ENCODE measurements at places on chromosomes 16 and 17.

DNA sequence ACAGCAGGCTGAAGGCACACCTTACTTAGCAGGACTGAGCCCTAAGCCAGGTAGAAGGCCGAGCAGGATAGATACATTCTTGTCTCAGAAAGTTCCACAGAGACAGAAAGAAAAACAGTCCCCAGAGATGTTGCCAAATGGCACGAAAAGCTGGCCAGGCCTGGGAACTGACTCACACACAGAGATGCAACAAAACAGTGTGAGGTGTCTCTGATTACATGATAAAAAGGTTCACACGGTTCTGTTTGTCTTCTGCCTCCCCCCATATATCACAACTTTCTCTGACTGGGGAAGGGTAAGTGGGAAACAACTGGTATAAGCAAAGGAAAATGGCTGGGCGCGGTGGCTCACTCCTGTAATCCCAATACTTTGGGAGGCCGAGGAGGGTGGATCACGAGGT, 1.7 kb downstream of the WBP2 start:
- no peak for DNase-seq

DNA sequence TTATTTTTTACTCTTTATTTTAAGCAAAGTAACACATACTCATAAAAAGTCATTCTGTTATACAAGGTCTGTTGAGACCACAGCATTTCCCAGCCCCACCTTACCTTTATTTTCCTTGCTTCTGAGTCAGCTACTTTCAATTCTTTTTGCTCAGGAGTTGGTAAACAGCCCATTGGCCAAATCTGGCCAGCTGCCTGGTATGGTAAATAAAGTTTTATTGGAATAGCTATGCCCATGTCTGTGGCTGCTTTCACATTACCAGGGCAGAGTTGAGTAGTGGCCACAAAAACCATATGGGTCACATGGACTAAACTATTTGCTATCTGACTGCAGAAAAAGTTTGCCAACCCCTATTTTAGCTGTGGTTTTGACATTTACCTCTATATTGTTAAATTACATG, 3.4 kb upstream of the NSRP1 start:
- DNase-seq: no peak

DNA sequence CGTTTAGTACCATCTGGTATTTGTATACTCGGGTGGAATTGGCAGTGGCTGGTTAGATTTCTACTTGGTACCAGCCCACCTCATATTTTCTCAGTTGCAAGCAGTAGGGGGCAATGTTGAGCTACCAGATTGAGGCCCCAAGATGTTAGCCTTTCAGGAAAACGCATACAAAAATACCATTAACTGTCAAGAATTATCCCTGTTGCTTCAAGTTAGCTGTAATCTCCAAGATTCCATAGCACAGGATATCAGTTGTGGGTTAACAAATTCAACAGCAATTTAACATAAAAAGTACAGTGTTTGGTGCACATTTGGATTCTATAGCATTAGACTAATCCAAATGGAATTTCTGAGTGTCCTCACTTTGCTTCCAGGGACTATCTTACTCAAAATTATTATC, 188.2 kb downstream of the FTO start:
- DNase-seq: peak; percentile 56

GRCh38 chr17:76140661-76141211, 309 bp downstream of the FOXJ1 start:
- no peak for DNase-seq

DNA sequence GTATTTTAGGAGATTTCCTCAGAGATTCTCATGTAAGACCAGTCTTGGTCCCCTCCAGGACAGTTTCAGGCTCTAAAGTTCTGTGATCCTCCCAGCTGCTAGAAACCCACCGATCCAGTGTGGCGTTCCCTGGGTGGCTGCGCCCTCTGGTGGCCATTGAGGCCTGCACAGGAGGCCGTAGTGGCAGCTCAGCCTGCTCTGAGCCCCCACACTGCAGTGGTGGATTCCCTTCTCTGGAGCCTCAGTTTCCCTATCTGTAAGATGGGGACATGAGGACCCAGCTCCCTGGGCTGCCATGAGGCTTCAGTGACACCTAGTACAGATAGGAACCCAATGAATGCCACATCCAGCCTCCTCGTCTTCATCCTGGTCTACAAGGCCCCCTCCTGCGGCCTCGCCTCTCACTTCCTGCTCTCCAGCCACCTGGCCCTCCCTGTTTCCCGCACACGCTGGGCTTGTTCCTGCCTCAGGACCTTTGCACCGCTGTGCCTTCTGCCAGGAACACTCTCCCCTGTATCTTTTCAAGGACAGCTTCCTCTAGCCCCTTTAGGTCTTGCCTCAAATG, 16.5 kb downstream of the CCDC102A start:
- peak; percentile 87 for DNase-seq

DNA sequence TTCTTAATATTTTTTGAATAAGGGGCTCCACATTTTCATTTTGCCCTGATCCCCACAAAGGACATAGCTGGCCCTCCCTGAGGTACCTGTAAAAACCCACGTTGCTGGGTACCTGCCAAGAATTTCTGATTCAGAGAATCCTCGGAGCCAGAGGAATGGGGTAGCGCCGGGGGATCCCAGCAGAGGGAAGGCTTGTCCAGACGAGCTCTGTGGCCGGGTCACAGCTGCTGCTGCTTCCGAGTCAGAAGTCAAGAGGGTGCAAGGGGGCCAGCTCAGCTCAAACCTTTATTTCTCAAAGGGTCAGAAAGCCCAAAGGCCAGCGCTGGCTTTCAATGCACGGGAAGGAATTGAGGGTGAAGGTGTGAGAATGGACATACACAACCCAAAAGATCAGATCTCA, 68.9 kb upstream of the SDK2 start:
- DNase-seq: no peak

DNA sequence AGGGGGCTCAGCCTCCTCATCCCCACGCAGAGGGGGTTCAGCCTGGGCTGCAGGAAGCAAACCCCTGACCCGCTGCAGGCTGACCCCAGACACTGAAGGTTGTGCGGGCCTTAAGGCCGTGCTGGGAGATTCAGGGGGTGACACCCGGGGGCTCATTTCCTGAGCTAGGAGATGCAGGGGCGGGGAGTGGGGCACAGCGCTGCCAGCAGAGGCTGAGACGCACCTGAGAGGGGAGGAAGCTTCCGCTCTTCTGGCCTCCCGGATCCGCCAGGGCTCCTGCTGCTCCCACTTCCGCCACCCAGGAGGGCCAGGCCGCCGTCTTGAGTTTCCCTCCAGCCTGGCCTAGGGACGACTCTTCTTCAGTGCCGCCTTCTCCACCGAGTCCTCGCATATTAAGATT, 173.2 kb upstream of the FOXF1 start:
- DNase-seq: no peak

- DNase-seq: peak; percentile 74
Observed at GRCh38 chr17:28725660-28726225, 290 bp downstream of the TLCD1 start.

GRCh38 chr17:15184872-15185624, 80.1 kb downstream of the PMP22 start:
- DNase-seq: no peak

- DNase-seq: no peak
Observed at GRCh38 chr16:73615071-73615940, 567.4 kb upstream of the ZFHX3 start.

DNA sequence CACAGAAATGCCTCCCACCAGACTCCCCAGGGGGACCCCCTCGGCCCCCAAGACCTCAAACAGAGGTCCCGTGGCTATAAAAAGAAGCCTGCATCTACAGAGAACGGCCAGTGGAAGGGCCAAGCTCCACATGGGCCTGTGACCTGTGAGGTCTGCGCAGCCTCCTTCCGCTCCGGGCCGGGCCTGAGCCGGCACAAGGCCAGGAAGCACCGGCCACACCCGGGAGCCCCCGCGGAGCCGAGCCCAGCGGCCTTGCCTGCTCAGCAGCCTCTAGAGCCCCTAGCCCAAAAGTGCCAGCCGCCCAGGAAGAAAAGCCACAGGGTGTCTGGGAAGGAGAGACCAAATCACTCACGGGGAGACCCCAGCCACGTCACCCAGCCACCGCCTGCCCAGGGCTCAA, 18.3 kb upstream of the ZFPM1 start:
- DNase-seq: no peak

- no peak for DNase-seq
Observed at GRCh38 chr16:78504401-78504851, 405.0 kb downstream of the WWOX start.

DNA sequence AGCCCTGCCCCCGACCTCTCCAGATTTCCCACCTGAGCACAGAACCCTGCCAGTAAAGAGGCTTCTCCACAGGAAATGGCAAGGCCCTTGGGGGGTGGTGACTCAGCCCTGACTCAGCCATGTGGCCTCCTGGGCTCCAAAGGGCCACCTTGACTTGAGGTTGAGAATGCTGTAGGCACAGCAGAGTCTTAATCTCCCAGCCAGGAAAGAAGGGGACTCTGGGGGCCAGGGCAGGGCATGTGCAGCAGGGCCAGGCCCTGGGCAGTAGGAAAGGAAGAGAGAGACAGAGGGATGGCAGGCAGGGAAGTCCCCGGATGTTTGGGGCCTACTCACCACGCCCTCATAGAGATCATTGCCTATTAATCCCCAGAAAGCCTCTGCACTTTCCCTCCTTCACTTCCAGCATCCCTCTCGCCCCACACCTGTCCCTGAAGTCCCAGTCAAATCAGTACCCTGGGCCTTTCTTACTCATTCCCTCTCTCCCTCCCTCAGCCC, 4.8 kb upstream of the ITGA3 start:
- DNase-seq: peak; percentile 89

- DNase-seq: peak; percentile 32
Observed at GRCh38 chr17:40610359-40610758, 37.3 kb downstream of the SMARCE1 start.

- no peak for DNase-seq
Observed at GRCh38 chr16:2953706-2954627, 10.1 kb upstream of the KREMEN2 start.

DNA sequence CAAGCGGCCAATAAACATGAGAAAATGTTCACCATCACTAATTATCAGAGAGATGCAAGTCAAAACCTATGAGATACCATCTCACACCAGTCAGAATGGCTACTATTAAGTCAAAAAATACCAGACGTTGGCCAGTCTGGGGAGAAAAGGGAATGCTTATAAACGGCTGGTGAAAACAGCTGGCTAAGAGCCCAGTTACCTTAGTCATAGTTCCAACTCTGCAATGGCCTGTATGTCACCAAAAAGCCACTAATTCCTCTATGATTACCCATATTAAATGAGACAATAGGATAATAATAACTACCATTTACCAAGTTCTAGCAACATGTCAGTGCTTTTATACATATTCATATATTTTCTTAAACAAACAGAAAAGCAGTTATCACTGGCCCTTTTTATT, 42.9 kb upstream of the CDRT4 start:
- no peak for DNase-seq

- DNase-seq: no peak
Observed at GRCh38 chr17:32920293-32920692, 7.7 kb upstream of the TMEM98 start.

DNA sequence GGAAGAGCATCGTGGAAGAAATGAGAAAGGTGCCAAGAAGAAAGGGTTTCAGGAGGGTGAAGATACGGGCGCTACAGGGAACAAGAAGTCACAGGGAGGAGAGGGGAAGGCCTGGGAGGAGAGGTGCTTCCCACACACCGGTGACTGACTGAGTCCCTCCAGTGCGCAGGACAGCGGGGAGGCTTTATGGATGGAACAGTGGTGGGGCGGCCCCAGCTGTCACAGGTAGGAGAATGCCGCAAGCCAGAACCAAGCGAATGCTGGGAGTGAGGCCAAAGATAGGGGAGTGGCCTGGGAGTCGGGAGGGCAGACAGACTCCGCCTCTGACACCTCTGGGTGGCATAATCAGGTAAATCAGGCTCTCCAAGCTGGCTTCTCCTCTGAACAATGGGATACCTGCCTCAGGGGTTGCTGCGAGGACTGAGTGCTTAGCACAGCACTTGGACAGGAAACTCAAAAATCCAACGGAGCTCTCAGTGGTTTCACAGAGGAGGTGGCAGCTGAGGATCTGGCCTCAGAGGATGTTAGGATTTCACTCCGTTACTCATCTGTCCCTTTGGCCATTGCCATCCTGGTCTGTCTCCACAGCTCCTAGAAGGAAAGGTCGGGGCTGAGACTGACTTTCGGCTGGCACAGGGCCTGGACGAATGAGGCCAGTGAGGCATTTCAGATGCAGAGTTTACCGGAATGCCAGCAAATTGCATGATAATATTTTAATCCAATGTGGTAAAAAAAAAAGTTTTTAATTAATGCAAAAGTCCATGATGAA, 717 bp upstream of the CNP start:
- DNase-seq: peak; percentile 75

DNA sequence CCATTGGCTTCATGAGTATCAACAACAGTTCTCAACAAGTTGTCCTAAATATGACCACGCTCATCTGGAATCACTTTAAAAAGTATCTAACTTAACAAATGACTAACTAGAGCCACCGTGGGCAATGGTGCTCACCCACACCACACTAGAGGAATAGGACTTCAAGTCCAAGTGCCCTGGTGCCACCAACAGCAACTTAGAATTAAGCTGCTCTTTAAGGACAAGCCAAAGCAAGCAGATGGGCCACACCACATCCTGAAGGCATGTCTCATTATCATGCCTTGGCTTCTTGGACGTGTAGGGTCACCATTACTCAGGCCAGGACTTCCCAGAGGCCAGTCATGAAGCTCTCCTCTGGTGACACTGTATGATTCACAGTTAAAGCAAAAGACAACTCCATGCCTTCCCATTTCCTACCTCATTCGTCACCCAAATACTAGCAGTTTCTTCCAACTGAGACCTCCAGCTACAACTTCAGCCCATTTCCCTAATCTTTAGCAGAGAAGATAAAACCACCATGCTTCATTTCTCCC, 9.4 kb upstream of the SLC6A4 start:
- no peak for DNase-seq

- no peak for DNase-seq
Observed at GRCh38 chr16:16099320-16099719, 124.0 kb downstream of the ABCC6 start.

GRCh38 chr16:49282690-49283375, 1.2 kb upstream of the CBLN1 start:
- DNase-seq: no peak

- peak; percentile 42 for DNase-seq
Observed at GRCh38 chr16:797120-797420, 3.5 kb downstream of the GNG13 start.

GRCh38 chr17:37386462-37386861, 10.7 kb downstream of the C17orf78 start:
- DNase-seq: no peak

DNA sequence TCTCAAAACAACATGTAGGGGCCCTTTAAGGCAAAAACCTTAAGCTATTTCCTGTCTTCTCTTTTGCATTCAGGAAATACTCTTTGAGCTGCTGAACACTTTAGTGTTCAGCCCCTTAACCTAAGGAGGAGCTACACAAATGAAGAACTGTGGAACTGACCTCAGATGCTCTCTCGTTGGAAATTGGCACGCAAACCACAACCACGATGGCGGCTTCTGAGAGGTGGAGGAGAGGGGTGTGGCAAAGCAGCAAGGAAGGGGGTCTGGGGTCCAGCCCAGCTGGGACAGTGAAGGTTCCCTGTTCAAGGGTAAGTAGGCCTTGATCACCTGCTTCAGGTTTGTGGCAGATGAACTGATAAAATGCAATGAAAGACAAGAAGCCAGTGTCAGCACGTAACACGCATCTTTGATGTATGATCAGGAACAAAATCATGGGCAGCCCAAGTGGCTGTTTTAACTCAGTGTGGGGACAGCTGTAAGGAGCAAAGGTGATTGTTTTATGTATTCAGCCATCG, 291.6 kb upstream of the TNRC6C start:
- DNase-seq: peak; percentile 63

GRCh38 chr17:28493460-28493859, 12.7 kb upstream of the FOXN1 start:
- DNase-seq: no peak

GRCh38 chr17:15371376-15372130, 30.2 kb upstream of the TEKT3 start:
- no peak for DNase-seq

All from activated CD4-positive, alpha-beta T cell treated with anti-CD3 and anti-CD28 coated beads, Interleukin-2, amount 50 U/mL, for 48 hours (primary cell).